ENCODE measurements at places on chromosomes 2 and 18. TPM values are rescaled to one million over a fixed set of nuclear protein-coding genes. Genes with fewer than 3 reads are reported as not detected.

The IRS1 gene
- 18.2 TPM for total RNA-seq

The B3GNT2 gene
- 37.1 TPM for total RNA-seq

The UGGT1 gene
- total RNA-seq = 16.4 TPM

The SERPINB3 gene
- not detected for total RNA-seq

The SERPINB12 gene
- total RNA-seq = not detected

The DOCK10 gene
- total RNA-seq = 33.5 TPM

The DNAJC27 gene
- total RNA-seq = 1.6 TPM

The RMDN2 gene
- 5.8 TPM for total RNA-seq

The TTC39C gene
- 13.6 TPM for total RNA-seq

The OTOS gene
- total RNA-seq = not detected
